ENCODE measurements at places on chromosomes 12 and 14. TPM values are rescaled to one million over a fixed set of nuclear protein-coding genes. Genes with fewer than 3 reads are reported as not detected.

DNA sequence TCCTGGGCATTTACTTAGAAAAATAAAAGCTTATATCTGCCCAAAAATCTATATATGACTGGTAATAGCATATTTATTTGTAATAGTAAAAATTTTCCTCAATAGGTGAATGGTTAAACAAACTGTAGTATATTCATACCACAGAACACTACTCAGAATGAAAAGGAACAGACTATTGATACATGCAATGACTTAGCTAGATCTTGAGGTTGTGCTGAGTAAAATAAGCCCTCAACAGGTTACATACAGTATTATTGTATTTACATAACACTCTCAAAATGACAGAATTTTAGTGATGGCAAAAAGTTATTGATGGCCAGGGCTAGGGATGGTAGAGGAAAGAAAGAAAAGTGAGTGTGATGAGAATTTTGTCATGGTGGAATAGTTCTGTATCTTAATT lies 178.4 kb downstream of the BMP4 start:
- no peak for DNase-seq

- no peak for DNase-seq
Measured at GRCh38 chr12:101967506-101967905, 90.1 kb downstream of the DRAM1 start.

- peak; percentile 24 for DNase-seq
Measured at GRCh38 chr14:95117937-95118721, 39.2 kb downstream of the DICER1 start.

- DNase-seq, result peak; percentile 79
Measured at GRCh38 chr14:36663404-36664321, 2.0 kb downstream of the PAX9 start.

DNA sequence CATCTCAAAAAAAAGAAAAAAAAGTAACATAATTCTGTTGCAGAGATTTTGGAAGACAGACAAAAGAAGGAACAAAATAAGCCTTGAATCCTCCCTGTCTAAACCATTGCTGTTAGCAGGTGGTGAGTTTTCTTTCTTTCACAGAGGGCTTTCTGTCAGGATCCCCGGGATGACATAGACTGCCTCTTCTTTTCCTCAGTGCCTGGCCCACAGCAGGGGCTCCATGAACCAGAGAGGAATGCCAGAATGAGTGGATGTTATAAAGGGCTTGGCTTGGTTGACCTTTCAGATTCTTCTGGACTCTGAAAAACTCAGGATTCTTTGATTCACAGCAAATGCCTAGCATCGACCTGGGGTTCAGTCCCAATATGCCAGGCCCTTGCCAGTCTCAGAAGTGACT lies 45.8 kb upstream of the CORO1C start:
- peak; percentile 31 for DNase-seq

DNA sequence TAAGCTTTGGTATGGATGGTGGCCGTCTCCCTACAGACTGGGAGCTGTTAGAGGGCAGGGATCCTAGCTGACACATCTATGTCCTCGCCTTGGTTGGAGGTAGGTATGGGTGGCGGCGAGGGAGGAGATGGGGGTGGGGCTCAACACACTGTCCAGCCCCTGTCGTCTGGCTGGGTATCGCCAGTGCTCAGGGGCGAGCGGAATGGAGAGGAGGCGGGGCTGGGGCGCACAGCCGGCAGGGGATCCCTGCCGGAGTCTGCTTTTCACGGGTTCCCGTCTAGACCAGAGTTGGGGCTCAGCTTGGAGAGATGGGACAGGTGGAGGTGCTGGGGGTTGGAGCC lies 16.1 kb downstream of the TAMALIN start:
- DNase-seq, result peak; percentile 67

GRCh38 chr14:68306934-68307789 lies 485.7 kb downstream of the ZFP36L1 start:
- no peak for DNase-seq

DNA sequence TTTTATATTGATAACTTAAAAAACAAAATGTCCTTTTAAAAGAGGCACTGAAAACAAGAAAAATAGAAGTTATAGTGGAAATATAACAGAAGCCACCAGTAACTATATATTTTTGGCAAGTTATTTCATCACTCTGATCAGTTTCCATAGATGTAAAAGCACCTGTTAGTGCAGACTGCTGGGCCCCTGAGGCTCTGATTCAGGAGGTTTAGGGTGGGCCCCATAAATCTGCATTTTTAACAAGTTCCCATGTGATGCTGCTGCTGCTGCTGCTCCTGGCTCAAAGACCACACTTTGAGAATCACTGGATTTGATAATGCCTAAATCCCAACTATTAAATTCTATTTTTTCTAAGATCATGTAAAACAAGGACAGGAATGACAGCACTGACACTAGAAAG lies 251.1 kb downstream of the MED13L start:
- DNase-seq, result no peak

DNA sequence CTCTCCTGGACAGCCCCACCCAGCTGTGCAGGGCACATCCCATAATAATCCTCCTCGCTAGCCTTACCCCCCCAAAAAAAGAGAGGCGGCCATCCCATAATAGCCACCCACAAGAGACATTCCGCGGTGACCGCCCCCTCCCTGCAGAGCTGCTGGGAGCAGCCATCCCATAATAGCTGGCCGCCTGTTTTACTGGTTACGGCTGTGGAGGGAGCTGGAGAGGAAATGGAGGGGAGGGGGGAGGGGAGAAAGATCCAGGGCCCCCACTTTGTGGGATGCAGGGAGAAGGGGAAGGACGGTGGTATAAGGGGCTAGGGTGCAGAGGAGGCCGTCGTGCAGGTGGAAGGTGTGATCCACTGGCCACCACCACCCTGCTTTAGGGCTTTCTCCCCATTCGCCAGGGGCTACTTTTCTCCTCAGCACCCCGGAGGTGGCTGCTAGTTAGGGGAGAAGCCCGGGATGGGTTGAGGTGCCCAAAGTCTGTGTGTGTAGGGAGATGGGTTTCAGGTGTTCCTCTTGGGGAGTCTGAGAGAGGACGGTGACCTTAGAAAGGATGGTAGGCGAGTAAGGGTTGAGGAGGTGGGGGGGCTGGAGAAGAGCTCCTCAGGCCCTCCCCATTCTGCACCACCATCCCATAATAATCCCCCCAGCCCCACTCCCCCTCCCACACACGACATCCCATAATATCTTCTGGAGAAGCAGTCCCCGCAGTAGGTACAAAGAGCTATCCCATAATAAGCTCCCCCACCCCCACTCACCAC lies 6.0 kb upstream of the CHD4 start:
- peak; percentile 61 for DNase-seq

GRCh38 chr12:11753826-11754225 lies 104.4 kb downstream of the ETV6 start:
- DNase-seq, result no peak

GRCh38 chr12:124278389-124279101 lies 16.3 kb upstream of the RFLNA start:
- DNase-seq, result no peak

DNA sequence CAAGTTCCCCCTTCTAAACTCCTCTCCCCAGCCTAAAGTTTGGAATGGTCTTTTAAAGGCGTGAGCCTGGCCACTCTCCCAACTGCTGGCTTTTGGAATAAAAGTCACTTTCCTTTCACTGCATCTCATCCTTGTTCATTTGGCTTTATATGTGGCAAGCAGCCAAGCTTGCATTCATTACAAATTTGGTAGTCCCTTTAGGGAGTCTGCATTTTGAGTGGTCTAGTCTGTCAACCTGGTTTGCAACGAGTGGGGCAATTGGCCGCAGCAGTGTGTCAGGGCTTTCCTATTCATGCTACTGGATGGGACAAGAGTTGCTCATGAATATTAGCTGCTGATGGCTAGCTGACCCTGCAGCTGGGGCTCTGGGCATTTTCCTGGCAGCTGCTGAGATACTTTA lies 57.0 kb downstream of the CATSPERB start:
- DNase-seq, result no peak

DNA sequence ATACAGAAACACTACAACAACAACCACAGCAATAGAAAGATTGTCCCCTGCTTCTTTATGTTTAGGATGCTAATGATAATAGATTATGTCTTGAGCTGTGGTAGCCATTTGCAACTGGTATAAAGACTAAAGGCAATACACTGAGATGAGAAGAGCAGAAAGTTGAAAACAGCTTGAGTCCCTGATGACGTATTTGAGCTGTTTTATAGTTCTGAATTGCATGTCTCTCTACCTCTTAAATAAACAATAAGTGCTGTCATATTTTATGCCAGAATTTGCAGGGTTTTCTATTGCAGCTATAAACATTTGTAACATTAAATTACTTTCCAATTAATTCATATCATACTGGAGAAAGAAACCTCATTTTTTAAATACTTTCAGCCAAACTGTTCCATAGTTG lies 1242.0 kb downstream of the LRFN5 start:
- DNase-seq, result no peak

GRCh38 chr12:13103391-13104033 lies at the start of gene GSG1:
GSG1 (minus strand) TSS chr12:13103667; CDS start chr12:13103512, 155 bp downstream.
- DNase-seq, result no peak

DNA sequence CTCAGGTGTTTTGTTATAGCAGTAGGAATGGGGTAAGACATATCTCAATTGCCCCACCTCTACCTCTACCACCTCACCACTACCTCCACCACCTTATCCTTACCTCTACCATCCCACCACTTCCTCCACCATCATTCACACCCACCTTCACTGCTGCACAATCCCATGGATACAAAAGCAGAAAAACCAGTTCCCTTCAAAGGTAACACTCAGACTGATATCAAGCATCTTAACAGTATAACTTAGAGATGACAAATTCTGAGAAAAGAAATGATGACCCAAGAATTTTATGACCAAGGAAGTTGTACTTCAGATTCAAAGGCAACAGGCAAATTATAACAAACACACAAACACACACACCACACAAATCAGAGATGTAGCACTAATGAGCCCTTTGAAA lies 189.4 kb downstream of the NUAK1 start:
- no peak for DNase-seq

GRCh38 chr14:55578511-55578910 lies 1.5 kb upstream of the KTN1 start:
- DNase-seq, result no peak

GRCh38 chr12:86234316-86234855 lies 21.8 kb downstream of the MGAT4C start:
- no peak for DNase-seq

GRCh38 chr12:53224061-53224896 lies 7.7 kb downstream of the RARG start:
- DNase-seq, result peak; percentile 92

DNA sequence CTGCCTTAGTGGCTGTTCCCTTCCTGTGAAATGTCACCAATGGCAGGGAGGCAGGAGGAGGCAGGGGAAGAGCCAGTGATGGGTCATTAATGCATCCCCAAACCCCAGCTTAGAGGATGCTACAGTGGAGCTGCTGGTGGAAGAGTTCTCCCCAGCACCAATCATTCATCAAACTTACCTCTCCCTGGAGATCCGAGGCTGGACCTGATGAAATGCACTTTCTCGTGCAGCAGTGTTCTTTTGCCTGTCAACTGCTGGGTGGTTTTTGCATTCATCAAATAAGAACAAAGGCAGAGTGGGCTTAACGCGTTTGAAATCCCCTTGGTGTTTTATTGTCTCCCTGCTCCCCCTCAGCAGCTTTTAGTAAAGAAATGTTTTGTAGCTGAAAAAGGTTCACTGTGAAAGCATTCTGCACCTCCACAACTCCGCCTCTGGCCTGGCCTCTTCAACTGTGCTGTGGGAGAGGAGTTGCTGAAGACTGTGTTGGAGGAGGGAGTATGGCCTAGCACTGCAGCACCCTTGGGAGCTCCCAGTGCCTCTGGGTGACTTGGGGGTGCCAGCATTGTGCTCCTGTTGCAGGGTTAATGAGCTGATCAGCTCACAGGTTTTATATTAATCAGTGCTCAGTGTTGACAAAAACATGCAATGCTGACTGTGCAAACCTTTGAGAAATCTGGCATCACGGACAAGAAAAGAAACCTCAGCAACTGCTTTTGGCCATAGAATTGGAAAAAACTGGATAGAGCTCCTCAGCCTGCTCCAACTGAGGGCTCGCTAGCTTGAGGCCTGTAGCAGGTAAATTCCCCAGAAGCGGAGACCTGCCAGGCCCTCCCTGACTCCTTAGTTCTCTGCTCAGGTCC lies 14.4 kb downstream of the TSPAN9 start:
- no peak for DNase-seq

DNA sequence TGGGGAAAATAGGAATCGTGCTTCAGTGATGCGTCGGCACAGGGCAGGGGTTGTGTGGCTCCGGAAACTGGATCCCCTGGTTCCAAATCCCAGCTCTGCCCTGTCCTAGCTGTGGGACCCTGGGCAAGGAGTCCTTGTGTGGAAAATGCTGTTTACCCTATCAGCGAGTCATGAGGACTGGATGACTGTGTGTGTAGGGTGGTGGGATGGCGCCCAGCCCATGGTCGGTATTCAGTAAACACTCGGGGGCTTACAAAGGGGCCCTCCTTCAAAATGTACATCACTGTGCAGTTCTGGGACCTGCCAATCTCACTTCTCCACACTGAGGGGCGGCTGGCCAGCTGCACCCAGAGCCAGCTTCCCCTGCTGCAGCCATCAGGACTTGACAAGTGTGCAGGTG lies 24.4 kb downstream of the BRI3BP start:
- DNase-seq, result no peak

- DNase-seq, result no peak
Measured at GRCh38 chr14:32896979-32897697, 41.5 kb upstream of the NPAS3 start.

DNA sequence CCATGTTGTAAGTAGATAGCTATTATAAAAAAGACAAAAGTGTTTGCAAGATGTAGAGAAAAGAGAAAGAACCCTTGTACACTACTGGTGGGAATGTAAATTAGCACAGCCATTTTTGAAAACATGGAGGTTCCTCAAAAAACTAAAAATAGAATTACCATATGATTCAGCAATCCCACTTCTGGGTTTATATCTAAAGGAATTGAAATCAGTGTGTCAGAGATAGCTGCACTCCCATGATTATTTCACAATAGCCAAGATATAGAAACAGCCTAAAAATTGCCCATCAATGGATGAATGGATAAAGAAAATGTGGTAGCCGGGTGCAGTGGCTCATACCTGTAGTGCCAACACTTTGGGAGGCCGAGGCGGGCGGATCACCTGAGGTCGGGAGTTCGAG lies 9.2 kb downstream of the PSMC6 start:
- no peak for DNase-seq

- DNase-seq, result peak; percentile 52
Measured at GRCh38 chr14:105249182-105250007, 1.1 kb downstream of the BTBD6 start.

- DNase-seq, result no peak
Measured at GRCh38 chr12:52892207-52892852, 12.5 kb downstream of the KRT8 start.

- DNase-seq, result peak; percentile 95
Measured at GRCh38 chr14:21024585-21025370, at the start of gene NDRG2. NDRG2 (minus strand) TSS chr14:21025061; CDS start chr14:21023315, 1,746 bp downstream.

IL31 gene
- total RNA-seq, result not detected

DPPA3 gene
- total RNA-seq, result 2.8 TPM

TMEM119 gene
- 0.35 TPM for total RNA-seq

SERPINA5 gene
- 1.3 TPM for total RNA-seq

LIN7A gene
- 6.2 TPM for total RNA-seq

SMARCC2 gene
- total RNA-seq, result 40.4 TPM

TIMELESS gene
- total RNA-seq, result 54.3 TPM

PRB2 gene
- not detected for total RNA-seq

PPTC7 gene
- 22.3 TPM for total RNA-seq

OR6C2 gene
- not detected for total RNA-seq

NDRG2 gene
- 15.2 TPM for total RNA-seq

TPPP2 gene
- total RNA-seq, result not detected

NEUROD4 gene
- not detected for total RNA-seq

RTL1 gene
- total RNA-seq, result not detected

PRR4 gene
- total RNA-seq, result 2.1 TPM

All from GM23338 (cell line).